Kidney epithelial cell (primary cell): ENCODE measurements at places on chromosomes 7 and 10. TPM values are rescaled to one million over a fixed set of nuclear protein-coding genes. Genes with fewer than 3 reads are reported as not detected.

GRCh38 chr7:128974241-128974934 lies 36.7 kb downstream of the IRF5 start:
- DNase-seq: no peak

The SLC35B4 gene
- total RNA-seq: 10.6 and 14.1 TPM in 2 replicates

GRCh38 chr7:142753366-142753765 lies 4.1 kb downstream of the PRSS1 start:
- DNase-seq: no peak

The DNMBP gene
- 15.3 and 16.5 TPM in 2 replicates for total RNA-seq

DNA sequence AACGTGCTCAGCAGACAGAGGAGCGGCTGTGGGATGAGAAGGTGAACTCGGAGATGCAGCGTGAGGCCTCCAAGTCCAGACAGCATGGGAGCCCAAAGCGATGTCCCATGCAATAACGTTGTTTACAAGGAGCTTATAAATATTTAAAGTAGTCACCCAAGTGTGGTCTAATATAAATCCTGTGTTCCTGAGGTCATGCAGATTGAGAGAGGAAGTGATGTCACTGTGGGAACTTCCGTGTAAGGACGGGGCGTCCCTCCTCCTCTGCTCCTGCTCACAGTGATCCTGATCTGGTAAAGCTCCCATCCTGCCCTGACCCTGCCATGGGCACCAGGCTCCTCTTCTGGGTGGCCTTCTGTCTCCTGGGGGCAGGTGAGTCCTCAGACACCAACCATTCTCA lies 94.7 kb upstream of the PRSS58 start:
- no peak for DNase-seq

- DNase-seq: peak; percentile 39
Measured at GRCh38 chr7:1458683-1459511, at the start of gene MICALL2. Gene MICALL2 (minus strand): TSS chr7:1459470. CDS start chr7:1459326, 144 bp downstream.

DNA sequence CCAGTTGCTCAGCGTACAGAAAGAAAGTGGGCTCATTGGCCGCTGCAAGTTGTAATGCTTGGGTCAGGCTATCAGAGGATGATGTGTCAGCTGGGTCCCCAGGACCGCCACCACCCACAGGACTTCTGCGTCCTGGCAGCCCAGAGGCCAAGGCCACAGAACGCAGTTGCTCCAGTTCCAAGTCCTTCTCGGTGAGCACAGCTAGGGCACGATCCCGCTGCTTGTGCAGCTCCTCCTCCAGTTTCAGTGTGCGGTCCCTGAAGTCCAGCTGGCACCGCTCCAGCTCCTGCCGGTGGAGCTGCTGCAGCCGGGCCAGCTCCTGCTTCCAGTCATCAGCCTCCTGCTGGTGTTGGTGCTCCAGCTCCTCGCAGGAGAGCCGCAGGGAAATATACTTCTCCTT lies 3.0 kb downstream of the GCC1 start:
- DNase-seq: no peak

- no peak for DNase-seq
Measured at GRCh38 chr7:102153599-102153946, 133.1 kb upstream of the SH2B2 start.
